Ecto neural progenitor cell (in vitro differentiated cells): ENCODE measurements at places on chromosomes 16 and 17.

DNA sequence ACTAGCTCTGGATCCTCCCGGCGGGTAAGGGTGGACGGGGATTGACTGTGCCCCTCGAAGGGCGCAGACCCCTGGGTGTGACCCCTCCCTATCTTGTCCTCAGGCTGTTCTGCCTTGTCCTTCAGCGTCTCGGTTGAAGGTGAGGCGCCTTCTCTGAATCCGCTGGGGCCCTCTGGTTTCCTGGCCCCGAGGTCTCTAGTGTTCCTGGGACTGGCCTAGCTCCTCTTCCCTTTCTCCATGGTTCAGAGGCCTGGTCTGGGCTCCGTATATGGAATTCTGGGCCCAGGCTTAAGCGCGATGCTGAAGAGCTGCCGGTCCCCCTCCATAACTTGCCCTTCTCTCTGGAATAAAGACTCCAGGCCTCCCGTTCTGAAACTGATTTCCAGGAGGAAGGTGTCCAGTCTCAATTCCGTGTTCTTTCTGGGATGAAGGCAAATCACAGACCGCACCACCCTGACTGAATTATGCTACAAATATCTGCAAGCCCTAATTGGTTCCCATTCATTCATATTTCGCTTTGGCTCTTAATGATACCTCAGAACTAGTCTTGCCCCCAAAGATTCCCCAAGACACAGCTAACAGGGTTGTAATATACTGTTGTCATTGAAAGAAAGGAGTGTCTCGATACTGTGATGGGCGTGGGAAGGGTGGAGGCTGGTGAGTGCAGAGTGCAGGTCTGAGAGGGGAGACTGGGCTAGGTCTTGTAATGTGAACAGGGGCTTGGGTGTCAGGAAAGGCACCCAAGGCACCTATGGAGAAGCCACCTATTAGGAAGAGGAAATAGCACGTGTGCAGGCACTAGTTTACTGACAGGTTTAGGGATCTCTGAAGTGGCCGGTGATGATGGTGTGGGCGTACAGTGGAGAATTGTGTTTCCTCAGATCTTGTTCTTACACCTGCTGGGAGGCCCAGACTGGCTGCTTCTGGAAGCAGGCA lies 851 bp downstream of the EDC4 start:
- DNase-seq: no peak

GRCh38 chr17:82118815-82119380 lies 20.9 kb upstream of the FASN start:
- DNase-seq: no peak

- no peak for DNase-seq
These were observed 113.8 kb downstream of the SLC39A11 start for GRCh38 chr17:72978593-72979218.

DNA sequence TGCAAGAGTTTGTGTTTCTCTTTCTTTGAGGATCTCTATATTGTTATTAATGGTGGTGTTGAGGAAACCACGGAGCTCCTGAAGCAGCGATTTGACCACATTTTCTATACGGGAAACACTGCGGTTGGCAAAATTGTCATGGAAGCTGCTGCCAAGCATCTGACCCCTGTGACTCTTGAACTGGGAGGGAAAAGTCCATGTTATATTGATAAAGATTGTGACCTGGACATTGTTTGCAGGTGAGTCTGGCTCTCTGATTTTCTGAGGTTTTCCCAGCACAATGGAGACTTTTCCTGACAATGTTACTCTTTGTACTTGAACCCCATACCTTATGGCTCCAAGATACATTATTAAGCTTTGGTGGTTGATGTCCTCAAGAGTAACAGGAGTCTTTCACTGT lies 7.8 kb downstream of the ALDH3A2 start:
- DNase-seq: no peak

DNA sequence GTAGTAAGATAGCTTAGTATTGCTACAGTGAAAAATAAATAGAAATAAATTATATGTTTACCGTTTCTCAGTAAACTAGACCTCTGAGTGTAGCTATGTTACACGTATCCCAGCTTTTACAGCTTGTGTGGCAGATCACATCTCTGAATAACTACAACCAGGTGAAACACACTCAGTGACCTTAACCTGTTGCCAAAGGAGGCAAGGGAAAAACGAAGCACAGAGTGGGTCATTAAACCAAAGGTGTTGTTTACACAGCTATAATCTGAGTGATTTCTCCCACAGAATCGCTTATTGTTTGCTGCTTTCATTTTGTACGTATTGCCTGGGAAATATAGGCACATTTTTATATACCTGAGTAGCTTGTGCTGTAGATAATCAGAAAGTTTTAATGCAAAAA lies 688.2 kb upstream of the KIF2B start:
- no peak for DNase-seq

GRCh38 chr17:34009912-34010311 lies 245.2 kb upstream of the CCL2 start:
- DNase-seq: no peak

DNA sequence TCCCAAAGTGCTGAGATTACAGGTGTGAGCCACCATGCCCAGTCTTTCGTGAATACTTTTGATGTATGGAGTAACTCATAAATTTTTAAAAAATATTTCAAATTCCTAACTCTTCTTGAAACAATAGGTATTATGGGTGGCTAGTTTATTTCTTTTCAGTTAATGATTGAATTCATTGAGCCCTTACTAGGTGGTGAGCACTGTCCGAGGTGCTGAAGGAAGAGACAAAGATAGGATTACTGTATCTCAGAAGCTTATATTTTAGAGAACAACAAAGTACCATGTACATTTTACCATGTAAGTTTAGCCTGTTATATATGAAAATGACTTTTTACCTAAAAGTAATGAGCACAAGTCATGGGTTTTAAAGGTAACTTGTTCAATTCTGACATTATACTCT lies 418.3 kb downstream of the NPIPA7 start:
- DNase-seq: no peak

DNA sequence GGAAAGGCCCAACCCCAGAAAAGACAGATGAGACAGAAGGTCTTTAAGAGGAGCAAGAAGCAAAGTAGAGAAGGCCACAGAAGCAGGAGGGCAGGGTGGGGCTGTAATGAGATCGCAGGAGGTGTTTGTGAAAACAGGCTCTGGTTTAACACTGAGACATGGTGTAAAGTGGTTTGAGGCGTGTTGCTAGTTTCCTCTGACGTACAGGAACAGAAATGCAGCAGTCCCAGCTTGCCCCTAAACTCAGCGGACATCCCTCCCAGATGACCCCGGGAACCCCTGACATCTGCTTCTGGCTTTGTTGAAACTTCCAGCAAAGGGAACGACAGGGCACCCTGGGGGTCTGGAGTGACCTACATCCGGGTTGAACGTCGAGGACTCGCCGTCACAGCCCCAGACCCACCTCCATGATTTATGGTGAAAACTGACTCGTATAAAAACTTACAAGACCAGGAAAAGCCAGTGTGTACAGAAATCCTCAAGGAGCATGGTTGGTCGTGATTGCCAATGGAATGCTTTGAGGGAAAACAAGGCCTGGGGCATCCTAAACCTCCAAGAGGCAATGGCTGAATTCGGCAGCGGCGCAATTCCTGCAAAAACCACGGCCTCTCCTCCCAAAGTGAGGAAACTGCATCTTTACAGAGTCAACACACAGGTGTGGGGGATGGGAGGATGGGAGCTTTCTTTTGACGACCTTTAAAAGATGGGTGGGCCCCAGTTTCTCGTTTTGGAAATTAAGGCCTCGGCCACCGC lies 25.8 kb downstream of the LITAF start:
- peak; percentile 70 for DNase-seq

DNA sequence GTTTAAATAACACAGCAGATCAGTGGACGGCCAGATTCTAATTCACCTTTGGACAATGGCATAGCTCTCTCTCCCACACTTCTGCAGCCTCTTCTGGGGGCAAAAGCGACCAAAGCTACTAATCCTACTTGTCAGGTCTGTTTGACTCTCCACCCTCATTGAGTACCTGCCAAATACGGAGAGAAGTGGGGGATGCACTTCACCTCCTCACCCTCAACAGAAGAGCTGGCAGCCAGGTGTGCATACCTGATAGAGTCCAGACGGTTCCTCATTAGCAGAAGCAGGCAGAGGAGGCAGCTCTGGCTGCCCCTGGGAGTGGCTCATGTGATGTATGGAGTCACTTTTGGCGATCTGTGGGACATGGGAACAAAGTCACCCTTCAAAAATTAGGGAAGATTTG lies 4.9 kb downstream of the DNAH3 start:
- DNase-seq: no peak

- no peak for DNase-seq
These were observed 20.6 kb downstream of the BLMH start for GRCh38 chr17:30271102-30271501.

- DNase-seq: no peak
These were observed 102.8 kb upstream of the ZNF469 start for GRCh38 chr16:88279998-88280397.

DNA sequence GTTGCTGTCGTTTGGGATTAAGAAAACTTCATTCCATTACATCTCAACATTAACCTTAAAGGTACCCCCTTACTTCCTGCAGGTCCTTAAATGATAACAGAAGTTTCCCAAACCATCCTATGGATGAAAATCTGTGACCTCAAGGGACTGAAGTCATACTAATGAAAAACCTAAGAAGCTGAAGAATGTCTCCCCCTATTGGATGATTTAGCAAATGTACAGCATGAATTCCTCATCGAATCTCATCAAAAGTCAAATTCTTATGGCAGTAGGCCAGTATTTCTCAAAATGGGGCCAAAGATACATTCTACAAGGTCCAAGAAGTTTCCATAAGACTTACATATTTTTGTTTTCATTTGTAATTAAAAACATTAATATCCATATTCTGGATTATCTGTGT lies 13.5 kb downstream of the SCO1 start:
- DNase-seq: no peak

- no peak for DNase-seq
These were observed 1.4 kb downstream of the LPCAT2 start for GRCh38 chr16:55510185-55510805.

DNA sequence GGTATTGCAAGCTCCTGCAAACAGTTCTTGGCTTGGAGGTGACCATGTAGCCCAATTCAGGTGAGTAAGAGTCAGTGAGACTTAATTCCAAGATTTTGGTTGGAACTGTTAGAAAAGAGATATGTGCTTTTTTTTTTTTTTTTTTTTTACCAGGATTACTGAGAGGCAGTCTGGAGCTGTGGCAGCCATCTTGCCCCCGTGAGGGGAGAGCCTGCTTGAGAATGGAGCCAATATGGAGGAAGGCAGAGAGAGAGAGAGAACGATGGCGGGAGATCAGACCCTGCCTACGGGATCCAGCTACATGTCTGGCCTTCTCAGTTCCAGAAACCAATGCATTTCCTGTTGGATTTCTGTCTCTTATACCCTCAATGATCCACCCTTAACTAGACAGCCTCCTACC lies 97.8 kb downstream of the MYH11 start:
- DNase-seq: no peak

DNA sequence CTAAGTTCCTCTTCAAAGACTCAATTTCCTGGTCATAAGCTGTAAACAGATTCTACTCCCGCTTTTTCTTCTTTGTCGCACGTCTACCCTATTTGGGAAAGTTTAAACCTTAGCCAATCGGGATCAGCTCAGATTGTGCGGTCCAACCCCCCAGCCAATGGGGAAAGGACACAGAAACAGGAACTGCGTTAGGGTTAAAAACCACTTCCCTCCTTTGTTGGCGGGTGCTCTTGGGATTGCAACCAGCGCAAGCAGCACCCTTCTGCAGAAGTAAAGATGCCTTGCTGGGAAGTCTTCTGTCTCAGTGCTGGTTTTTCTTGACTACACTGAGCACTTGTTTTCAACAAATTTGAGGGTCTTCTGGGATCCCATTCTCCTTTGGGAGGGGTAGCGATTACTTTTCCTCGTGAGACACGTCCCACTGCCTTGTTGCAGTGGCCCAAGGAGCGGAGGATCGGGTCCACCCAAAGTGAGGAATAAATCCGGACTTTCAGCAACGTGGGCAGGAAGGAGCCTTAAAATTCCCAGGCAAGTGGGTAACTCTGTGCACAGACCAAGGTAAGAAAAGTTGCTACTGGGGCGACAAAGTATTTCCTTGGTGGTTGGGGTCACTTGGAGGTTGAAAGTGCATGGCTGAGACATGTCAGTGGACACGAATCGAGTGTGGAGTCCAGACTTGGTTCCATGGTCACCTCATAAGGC lies 1.0 kb upstream of the YPEL3 start:
- DNase-seq: peak; percentile 85

GRCh38 chr17:78133971-78134898 lies 3.7 kb downstream of the TMC8 start:
- peak; percentile 82 for DNase-seq

DNA sequence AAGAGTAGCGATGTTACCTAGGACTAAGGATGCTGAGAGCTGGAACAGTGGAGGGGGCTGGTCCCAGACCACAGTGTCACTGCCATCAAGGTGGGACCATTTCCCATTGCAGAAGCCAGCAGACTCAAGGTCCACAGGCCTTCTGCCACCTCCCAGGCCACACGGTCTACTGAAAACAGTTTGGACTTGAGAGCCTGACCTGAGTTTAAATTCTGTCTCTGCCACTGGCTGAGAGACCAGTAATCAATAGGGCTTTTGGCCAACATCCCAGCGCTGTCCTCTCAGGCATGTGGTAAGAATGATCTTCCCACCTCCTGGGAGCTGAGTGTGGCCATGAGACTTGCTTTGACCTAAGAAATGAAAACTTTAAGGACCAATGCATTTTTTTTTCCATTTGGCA lies 331.4 kb upstream of the CDH5 start:
- DNase-seq: no peak

GRCh38 chr16:19486750-19487325 lies 35.1 kb downstream of the GDE1 start:
- DNase-seq: no peak

DNA sequence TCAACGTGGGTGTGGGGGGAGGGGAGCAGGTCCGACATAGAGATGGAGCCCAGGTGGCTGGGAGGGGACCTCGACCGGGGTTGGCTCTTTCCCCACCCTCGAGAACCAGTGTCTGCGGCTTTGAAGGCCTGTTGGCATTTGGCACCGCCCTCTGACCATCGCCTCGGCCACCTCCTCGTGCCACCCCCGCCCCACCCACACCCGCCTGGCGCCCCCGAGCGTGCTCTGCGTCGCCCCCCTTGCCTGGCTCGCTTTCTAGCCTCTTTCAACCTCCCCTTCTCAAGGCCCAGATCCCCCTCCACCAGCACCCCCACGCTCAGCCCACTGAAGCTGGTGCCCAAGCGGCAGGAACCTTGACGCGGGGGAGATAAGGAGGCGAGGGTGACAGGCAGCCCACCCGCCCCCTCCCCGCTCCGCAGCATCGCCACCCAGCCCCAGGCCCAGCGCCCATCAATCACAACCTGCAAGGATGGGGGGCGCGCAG lies 619 bp downstream of the CACNB1 start:
- DNase-seq: peak; percentile 63

- no peak for DNase-seq
These were observed 34.8 kb upstream of the NDRG4 start for GRCh38 chr16:58464916-58465731.

- no peak for DNase-seq
These were observed 9.7 kb downstream of the TOB1 start for GRCh38 chr17:50856431-50856830.

GRCh38 chr17:14664511-14664910 lies 363.6 kb downstream of the HS3ST3B1 start:
- DNase-seq: no peak

- DNase-seq: no peak
These were observed 87.7 kb downstream of the C16orf95 start for GRCh38 chr16:87229230-87230188.
